ENCODE measurements at places on chromosomes 1 and 21.

GRCh38 chr1:55825461-55825860 lies 610.3 kb upstream of the USP24 start:
- no peak for DNase-seq

- DNase-seq = no peak
These were observed 89.2 kb downstream of the ADARB1 start for GRCh38 chr21:45163413-45164123.

- DNase-seq = no peak
These were observed 60.6 kb downstream of the WARS2 start for GRCh38 chr1:119079881-119080280.

DNA sequence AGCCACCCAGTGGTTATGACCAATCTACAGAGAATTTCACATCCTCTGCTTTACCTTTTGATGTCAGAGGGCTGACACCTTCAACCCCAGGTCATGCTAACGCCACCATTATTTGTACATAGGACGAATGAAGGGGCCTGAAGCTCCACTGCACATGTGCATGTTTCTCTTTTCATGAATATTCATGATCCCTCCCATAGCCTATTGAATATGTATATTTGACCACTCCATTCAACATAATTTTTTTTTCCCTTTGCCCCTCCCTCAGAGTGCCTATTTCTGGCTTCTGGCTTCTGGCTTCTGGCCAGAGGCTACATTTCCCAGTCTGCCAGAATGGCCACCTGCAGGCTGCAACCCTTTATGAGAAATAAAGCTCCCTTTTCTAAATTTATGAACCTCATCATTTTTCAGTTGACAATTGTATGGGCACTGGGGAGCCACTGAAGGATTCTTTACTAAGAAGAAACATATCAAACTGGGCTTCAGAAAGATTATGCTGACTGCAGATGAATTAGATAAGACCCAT lies 406.7 kb downstream of the SIPA1L2 start:
- no peak for DNase-seq

DNA sequence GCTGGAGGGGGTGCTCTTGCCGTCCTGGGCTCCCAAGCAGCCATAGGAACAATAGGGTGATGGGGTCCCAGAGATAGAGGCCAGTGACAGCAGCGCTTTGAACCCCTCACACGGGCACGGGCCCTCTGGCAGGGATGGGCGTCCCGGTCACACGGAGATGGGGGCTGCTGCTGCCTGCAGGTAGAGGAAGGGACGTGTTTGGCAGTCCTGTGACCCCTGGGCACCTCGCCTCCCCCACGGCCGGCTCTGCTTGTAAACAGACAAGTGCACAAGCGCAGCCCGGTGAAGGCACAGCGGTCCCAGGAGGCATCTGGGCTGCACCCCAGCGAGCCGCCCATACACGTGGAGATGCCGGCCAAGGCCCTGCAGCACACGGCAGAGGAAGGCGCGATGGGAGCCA lies 36.5 kb upstream of the PDE9A start:
- no peak for DNase-seq

DNA sequence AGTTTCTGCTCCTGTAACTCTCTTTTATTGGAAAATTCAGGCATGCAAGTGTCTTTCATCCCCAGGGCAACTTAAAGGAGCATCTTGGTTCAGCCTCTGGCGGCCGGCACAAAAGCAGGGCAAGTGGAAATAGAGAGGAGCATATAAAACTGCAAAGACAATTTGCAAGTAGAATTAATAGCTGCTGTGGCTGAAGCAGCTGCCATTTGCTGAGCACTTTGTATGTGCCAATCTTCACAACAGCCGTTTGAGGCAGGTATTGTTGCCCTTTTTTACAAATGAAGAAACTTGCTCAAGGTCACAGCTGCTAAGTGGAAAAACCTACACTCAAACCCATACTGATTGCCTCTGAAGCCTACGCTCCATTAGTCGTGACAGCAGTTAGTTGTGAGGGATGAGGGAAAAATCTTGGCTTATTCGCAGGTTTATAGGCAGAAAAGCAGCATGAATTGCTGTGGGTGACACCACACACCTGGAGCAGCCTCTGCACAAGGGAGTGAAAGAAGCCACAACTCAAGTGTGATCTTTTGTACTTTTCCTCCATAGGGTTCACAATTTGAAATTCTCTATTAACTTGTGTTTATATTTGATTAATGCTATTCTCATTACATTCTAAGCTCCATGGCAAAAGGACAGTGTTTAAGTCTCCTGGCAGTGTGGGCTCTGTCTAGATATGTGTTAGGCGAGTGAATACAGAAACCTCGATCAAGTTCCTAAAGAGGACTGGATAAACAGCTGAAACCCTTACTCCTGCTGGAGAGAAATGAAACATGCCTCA lies 99.0 kb upstream of the BEND5 start:
- DNase-seq = no peak

DNA sequence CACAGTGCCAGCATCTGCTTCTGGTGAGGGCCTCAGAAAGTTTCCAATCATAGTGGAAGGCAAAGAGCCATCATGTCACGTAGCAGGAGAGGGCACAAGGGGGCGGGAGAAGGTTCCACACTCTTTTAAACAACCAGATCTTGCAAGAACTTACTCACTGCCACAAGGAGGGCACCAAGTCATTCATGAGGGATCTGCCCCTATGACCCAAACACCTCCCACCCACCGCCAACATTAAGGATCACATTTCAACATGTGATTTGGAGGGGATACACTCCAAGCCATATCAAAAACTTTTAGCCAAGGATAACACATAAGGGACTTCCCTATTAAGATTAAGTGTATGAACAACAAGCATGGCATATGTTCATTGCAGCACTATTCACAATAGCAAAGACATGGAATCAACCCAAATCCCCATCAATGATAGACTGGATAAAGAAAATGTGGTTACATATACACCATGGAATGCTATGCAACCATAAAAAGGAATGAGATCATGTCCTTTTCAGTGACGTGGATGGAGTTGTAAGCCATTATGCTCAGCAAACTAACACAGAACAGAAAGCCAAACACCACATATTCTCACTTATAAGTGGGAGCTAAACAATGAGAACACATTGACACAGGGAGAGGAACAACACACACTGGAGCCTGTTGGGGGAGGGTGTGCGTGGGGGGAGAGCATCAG lies 19.9 kb upstream of the SLC35F3 start:
- DNase-seq = no peak

DNA sequence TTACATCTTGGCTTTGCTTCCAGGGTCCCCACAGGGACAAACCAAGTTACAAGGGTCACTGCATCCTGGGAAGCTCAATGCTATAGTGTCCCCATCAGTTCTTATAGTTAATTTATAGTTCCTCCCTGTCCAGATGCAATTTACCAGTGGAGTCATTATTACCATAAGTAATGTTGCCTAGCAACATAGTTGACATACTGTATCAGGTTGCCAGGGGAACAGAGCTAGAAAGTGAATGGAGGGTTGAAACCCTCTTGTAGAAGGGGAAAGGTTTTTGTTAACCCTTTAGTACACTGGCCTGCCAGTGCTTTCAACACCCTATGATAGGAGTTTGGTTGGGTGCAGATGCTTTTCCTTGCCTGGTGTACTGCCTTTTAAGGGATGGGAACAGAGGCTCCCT lies 34.3 kb upstream of the TTC4 start:
- no peak for DNase-seq

DNA sequence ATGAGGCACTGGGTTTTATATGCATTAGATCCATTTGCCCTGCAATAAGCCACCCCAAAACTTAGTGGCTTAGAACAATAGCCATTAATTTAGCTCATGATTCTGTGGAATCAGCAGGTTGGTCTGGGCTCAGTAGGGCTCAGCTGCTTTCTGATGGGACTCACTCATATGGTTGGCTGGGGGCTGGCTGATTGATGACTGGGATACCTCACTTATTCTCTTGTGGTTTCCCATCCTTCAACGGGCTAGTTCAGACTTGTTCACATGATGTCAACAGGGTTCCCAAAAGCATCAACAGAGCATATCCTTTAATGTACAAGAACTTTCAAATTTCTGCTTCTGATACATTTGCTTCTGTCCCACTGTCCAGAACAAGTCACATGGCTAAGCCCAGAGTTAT lies 43.2 kb downstream of the DNM3 start:
- no peak for DNase-seq

- no peak for DNase-seq
These were observed 395.4 kb upstream of the ADAMTS5 start for GRCh38 chr21:27362249-27362648.

GRCh38 chr1:15736892-15737261 lies 819 bp downstream of the SLC25A34 start:
- no peak for DNase-seq

- no peak for DNase-seq
These were observed 1109.8 kb upstream of the B3GALT2 start for GRCh38 chr1:194296201-194296600.

- no peak for DNase-seq
These were observed 5.4 kb downstream of the THAP3 start for GRCh38 chr1:6630027-6630426.

- DNase-seq = peak; percentile 88
These were observed 4.6 kb downstream of the IFFO2 start for GRCh38 chr1:18951818-18952391.

GRCh38 chr1:43608827-43609226 lies 41.1 kb upstream of the KDM4A start:
- no peak for DNase-seq

- no peak for DNase-seq
These were observed 33.4 kb upstream of the OSBPL9 start for GRCh38 chr1:51583532-51583931.

- DNase-seq = no peak
These were observed 73.8 kb downstream of the CDC42BPA start for GRCh38 chr1:227244339-227245118.

- peak; percentile 19 for DNase-seq
These were observed 11.8 kb downstream of the PSEN2 start for GRCh38 chr1:226882187-226882586.

DNA sequence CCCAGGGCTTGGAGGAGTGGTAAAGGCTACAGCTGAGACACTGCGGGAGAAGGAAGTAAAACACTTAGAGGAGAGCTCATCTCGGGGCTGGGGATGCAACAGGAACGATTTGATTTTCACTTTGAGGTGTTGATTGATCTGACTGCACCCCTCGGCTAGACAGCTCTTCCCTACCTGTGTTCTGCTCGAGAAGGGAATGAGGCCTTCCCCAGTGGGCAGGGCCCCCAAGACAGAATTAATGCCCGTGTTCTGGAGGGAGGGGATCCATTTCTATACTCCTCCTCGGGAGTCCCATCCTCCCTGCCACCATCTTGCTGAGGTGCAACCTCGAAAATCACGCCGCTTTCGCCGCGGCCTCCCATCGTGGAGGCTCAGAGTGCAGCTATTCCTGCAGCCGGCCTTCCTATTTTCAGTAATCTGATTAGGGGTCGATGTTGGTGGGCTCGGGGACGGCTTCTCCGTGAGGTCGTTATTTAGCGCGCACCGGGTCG lies 2.4 kb downstream of the ATP2B4 start:
- no peak for DNase-seq

- no peak for DNase-seq
These were observed 2.7 kb upstream of the LHX9 start for GRCh38 chr1:197914510-197914909.

DNA sequence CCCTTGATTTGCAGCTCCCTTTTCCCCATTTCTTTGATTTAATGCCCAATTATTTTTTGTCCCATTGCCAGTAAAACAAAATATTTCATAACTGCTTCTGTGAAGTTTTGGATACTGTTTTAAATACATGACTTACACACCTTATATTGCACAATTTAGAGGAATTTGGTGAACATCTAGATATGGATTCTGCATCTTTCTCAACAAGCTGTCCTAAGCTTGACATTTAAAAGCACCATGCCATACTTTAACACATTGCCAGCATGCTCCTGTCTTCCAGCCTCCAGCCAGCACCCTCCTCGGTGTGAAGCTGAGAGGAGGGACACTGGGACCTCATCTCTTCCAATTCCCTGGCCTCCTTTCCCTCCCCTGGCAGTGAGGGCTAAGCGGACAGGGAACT lies 167.6 kb downstream of the SEC16B start:
- no peak for DNase-seq

DNA sequence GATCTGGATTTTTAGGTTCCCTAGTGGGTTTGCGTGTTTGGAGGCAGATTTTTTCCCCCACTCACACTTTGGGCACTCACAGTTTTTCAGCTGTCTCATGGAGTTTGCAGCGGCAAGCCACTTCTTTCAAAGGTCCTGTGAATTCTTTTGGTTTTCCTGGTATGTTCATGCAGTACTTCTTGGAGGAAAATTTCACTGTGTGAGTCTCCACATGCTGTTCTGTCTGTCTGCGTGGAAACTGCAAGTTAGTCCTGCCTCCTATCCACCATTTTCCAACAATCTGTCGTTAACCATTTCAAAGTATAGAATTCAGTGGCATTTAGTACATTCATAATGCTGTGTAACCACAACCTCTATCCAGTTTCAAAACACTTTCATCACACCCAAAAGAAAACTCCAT lies 793 bp upstream of the FMO1 start:
- no peak for DNase-seq

- no peak for DNase-seq
These were observed 16.7 kb upstream of the PSMD4 start for GRCh38 chr1:151237678-151238466.

- no peak for DNase-seq
These were observed 53.0 kb upstream of the SPATA6 start for GRCh38 chr1:48524892-48525467.

DNA sequence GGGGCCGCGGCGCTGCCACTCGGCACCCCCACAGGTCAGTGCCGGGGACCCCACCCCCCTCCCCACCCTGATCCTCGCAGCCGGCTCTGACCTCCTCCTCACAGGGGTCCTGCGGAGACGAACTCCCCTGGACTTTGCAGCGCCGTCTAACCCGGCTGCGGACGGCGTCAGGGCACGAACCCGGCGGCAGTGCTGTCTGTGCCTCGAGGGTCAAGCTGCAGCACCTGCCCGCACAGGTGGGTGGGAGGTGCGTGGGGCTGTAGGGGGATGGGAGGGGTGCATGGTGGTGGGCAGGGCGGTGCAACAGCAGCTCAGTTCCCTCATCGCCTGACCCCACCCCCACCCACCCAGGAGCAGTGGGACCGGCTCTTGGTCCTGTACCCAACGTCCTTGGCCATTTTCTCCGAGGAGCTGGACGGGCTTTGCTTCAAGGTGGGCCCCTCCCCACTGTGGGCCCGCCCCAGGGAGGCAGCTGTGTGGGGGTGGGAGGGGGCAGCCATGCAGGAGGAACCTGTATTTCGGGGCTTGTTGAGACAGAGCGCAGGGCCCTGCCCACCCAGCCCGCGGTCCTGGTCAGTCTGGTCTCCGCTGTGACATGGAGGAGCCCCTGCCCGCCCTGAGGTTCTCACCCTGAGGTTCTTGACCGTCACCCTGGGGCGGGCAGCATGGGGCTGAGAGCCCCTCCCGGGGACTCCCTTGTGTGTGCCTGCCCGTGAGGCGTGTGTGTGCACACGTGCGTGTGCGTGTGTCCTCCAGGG lies 4.9 kb downstream of the PLEKHN1 start:
- no peak for DNase-seq

GRCh38 chr1:243710467-243710866 lies 139.6 kb downstream of the AKT3 start:
- DNase-seq = no peak

DNA sequence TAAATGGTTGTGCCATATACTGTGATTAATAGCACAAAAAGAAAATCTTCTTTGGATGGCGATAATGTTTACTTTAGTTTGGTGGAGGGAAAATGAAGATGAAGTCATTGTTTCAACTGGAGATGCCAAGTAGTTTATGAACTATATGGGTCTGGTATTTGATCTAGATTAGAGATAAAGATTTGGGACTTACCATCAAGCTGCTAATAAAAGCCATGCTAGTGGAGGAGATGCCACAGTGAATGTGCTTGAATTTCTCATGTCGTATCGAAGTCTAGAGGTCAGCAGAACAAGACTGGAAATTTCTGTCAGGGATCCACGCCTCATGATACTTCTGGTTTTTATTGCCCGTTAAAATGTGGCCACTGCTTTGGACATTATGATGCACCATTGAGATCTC lies 742.0 kb downstream of the NCAM2 start:
- no peak for DNase-seq
